Karpas-422 (cell line): ENCODE measurements at places on chromosomes 7 and 10.

DNA sequence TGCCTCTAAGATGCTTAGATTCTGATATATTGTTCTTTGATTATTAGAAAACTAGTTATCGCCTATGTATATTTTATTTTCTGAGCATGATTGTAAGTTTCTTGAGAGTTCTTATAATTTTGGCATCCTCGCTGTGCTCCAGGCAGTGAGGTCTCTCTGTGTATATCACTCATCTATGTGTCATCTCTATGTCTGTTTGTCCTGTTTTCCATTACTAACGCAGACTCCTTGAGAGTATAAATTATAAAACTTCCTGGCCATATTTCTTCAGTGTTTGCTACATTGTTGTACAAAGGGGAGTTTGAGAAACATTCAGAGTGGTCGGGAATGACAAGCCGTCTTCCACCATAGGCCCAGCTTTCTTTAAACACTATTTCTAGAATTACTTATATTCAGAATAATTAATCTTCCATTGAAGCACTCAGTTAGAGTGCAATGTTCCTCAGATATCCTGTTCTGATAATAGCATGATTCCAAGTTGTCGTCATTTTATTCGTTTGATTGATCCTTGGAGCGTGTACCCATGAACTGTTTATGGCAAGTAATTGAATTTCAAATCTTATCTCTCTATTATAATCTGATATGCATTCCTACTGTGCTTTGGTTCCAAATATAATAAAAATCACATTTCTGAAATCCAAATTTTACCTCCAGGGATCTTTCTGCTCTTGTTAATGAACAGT lies 206.6 kb downstream of the BAMBI start:
- DNase-seq, result no peak

- DNase-seq, result no peak
Measured at GRCh38 chr10:124279298-124279697, 139.4 kb downstream of the OAT start.

DNA sequence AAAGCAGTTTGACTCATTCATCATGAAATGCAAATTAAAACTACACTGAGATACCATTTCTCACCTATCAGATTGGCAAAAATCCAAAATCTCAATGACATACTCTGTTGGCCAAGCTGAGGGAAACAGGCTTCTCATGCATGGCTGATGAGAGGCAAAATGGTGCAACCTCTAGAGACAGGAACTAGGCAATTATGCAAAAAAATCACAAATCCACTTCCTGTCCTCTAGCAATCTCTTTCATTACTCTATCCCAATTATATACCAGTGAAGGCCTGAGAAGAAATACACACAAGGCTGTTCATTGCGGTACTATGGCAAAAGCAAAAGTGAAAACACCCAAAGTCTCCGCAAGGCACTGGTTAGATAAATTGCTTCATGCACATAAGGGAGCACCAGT lies 25.9 kb upstream of the PTPRN2 start:
- peak; percentile 98 for DNase-seq

- peak; percentile 65 for DNase-seq
Measured at GRCh38 chr10:105761576-105762260, 1120.6 kb downstream of the SORCS3 start.

DNA sequence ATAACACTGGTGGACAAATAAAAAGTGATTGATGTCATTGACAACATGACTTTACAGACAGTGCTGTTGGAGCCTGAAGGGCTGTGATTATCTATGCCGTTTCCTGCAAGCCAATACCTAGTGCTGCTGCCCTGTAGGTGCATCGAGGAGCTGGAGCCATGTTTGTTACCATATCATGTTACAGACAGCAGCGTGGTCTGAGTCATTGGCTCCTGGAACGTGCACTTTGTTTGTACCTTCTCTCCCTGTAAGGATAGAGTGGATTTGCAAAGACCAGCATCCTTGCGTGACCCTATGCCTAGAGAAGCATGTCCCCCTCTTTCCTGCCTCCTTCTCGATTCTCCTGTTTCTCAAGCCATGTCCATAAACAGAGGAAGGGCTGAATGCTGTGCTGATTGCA lies 597.2 kb downstream of the TYW1 start:
- DNase-seq, result no peak

- no peak for DNase-seq
Measured at GRCh38 chr10:132179551-132180392, 7.0 kb upstream of the DPYSL4 start.

DNA sequence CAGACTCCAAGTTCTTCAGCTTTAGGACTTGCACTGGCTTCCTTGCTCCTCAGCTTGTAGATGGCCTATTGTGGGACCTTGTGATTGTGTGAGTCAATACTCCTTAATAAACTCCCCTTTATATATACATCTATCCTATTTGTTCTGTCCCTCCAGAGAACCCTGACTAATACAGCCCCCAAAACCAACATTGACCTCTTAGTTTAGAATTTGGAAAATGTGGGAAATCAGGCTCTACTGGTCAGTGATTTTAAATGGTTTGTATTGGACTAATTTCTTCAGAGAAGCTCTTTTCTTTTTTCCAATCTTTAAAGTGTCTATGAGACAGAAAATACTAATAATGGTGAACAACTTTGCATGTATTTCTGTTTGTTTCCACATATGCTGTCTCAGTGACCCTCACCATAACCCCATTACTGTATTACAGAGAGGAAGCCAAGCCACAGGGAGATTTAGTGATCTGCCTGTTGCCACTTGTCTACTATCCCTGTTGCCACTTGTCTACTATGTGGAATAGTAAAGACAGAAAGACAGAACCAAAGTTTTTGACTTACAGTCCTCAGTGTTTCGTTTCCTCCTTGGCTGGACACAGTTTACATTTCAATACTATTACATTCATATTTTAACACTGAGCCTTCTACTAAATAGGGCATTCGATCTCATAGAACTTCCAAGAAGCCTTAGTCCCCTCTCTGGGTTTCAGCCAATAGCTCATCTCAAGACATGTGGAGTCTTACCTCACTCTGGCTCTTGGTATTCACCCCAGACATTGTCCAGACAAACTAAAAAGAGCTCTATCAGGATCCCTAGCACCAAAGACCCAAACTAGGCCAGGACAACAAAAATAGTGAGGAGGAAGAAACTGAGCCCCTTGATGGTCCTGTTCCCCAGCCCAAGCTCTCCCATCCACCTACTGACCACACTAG lies 121.0 kb downstream of the AKR1D1 start:
- no peak for DNase-seq

DNA sequence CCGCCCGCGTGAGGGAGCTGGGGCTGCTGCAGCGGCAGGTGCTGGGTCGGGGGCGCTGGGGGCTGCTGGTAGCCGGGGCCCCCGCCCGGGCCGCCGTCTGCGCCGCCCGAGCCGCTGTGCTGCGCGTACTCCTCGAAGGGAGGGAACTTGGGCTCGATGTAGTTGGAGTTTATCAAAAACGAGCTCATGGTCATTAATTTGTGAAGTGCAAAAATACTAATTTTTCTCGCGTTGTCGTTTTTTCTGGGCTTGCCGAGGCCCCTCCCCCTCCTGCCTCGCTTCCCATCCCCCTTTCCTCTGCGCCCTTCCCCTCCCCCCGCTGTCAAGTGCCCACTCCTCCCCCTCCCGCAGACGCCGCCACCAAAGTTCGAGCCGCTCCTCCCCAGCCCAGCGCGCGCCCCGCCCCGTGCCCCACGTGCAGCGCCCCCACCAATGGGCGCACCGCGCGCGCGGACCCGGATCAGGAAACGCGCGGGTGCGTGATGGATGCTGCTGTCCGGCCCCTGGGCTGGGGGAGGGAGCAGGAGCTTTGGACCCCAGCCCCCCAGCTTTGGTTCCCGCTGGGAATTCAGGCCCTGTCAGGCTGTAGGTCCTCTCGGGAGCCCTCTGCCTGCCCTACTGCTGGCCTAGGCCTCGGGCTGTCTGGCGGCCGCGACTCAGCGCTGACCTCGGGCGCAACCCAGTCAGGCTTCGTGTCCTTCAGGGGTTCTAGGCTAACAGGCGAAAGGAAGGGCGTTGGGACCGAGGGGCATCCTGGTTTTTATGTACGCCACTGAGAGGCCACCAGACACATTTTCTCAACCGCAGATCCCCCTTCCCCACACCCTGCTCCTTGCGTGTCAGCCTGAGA lies at the start of gene HOXA4:
HOXA4 (minus strand) TSS at position 218 of the 850 bp plus-strand sequence; CDS start at position 194, 24 bp downstream.
- DNase-seq, result no peak

DNA sequence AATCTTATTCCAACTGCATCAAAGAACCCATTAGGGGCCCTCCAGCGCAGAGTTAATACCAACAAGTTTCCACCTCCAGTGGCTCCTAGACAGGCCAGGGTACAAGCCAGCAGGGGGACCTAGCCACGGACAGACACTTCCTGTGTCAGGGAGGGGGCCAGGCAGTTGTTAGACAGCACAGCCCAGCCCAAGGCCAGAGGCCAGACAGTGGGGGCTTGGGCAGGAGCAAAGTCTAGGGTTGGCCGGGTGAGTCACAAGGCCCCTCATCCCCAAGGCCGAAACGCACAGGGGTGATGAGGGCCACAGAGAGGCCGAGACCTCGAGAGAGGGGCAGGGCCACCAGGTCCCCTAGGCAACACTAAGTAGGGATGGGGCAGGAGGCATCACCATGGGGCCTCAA lies 19.3 kb upstream of the OPTN start:
- no peak for DNase-seq

- no peak for DNase-seq
Measured at GRCh38 chr10:24341371-24341770, 132.4 kb downstream of the KIAA1217 start.

DNA sequence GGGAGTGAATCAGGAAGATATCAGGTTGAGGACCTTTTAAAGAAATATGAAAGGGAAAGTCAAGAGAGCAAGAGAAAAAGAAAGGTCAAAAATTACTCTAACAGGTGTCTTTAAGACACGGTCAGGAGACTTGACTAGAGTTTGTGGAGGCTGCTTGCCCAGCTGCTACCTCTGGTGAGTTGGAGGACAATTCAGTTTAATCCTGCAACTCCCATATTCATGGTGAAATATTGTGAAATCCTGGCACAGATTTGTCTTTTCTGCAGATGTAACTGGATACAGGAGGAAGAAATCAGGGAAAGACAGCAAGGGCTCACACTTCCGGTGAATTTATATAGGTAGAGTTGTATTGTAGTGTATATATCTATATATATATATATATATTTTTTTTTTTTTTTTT lies 93.5 kb downstream of the AKAP9 start:
- no peak for DNase-seq

GRCh38 chr7:150940431-150941102 lies 37.6 kb downstream of the KCNH2 start:
- no peak for DNase-seq
